Activated naive CD4-positive, alpha-beta T cell treated with Interleukin-2 at 50 U/mL for 16 hours (primary cell): ENCODE measurements at places on chromosomes 6 and 20.

- DNase-seq: no peak
Observed at GRCh38 chr6:157333537-157333936, 10.2 kb upstream of the TMEM242 start.

DNA sequence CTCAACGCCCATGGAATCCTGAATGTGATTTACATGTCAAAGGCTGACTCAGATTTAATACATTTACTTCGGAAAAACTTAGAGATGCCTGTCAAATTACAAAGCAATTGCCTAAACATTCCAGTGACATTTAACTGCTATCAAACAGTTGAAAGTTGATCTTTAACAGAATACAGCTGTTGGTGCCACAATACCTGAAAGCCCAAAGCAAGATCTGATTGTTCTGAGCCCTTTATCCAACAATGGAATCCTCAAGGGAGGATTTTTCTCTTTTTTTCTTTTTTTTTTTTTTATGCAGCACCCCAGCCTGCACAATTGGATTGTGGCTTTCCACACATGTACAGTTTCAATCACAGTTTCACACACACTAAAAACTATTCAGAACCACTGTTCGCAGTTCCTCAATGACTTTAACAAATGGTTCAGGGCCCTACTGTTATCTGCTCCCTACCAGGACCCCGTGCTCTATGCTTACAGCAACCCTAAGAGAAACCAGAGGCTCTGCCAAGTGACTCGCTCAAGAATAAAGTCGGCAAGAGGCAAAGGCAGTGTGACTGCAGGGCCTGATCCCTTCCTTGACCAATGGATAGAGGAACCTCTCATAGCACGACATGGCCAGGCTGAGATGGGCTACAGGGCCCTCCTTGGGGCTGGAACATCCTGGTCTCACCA lies 33.3 kb downstream of the EPB41L2 start:
- no peak for DNase-seq

GRCh38 chr20:13858439-13858838 lies 73.6 kb downstream of the NDUFAF5 start:
- no peak for DNase-seq

- no peak for DNase-seq
Observed at GRCh38 chr20:45426320-45427016, 10.5 kb downstream of the PIGT start.

GRCh38 chr20:19463597-19463996 lies 251.2 kb downstream of the SLC24A3 start:
- no peak for DNase-seq
